Uterus (tissue), 4 donors: ENCODE measurements at places on chromosomes 16 and 17.

DNA sequence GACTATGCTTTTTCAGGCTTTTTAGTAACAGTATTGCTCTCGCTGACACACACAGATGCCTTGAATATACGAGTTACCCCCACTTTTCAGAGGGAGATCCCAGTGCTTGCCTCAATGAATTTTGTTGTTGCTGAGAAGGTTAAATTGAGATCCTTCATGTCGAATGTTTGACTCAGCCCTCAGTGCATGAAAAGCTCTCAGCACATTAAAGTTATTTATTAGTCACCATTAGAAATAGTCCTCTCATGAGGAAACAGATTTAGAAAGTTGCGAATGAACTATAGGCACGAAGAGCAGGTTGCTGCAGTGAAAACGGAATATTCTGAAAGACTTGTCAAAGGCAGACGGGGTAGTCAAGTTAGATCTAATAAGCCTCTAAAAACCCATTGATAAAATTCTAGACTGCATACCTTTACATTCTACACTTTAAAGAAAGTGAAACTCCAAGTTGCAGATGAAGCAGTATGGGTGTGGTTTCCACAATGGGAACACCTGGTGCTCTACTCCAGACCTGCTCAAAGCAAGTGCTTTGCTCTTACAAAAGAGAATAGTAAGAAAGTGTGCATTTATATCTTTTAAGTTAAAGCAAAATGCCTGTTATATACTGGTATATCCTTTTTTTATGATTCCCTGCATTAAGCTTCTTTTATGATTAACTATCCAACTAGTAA, 238.1 kb downstream of the MAF start:
- H3K4me1 ChIP-seq: no peaks in the 10 kb centered on the region
- no peak overlapping the region for H3K4me3 ChIP-seq
- H3K27ac ChIP-seq: no peak overlapping the region
- H3K27me3 ChIP-seq: no peaks in the 10 kb centered on the region
- no peak for DNase-seq

- DNase-seq: no peak
- no peaks in the 10 kb centered on the region for H3K36me3 ChIP-seq
- H3K4me3 ChIP-seq: no peak overlapping the region
- H3K4me1 ChIP-seq: peaks cover 14% of the 10 kb centered on the region
Measured at GRCh38 chr16:67027046-67027445, 1.9 kb upstream of the CBFB start.

GRCh38 chr17:30819971-30820705, 4.4 kb downstream of the CRLF3 start:
- no peaks in the 10 kb centered on the region for H3K36me3 ChIP-seq
- no peak for DNase-seq
- no peaks in the 10 kb centered on the region for H3K4me1 ChIP-seq
- no peak overlapping the region for H3K27ac ChIP-seq
- H3K4me3 ChIP-seq: no peak overlapping the region

GRCh38 chr17:61641715-61642114, 50.7 kb upstream of the NACA2 start:
- no peaks in the 10 kb centered on the region for H3K27me3 ChIP-seq
- no peaks in the 10 kb centered on the region for H3K36me3 ChIP-seq
- H3K27ac ChIP-seq: no peak overlapping the region
- no peak overlapping the region for H3K4me3 ChIP-seq
- no peak for DNase-seq

DNA sequence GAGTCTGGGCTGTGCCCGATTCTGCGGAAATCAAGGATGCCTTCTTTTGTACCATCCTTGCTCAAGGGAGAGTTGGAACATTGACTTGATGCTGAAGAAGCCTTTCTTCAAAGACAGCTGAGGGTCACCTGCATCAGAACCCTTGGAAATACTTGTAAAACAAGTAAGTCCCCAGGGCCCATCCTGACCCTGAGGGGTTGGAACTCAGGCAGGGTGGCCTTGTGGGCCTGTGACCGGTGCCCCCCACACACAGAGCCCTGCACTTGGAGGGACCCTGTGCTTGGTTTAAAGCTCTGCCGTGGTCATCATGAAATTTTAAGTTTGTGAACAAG, 56.9 kb downstream of the WIPI1 start:
- H3K4me3 ChIP-seq: no peak overlapping the region
- H3K27ac ChIP-seq: peak overlapping the region; percentile 79
- H3K36me3 ChIP-seq: no peaks in the 10 kb centered on the region
- H3K27me3 ChIP-seq: no peaks in the 10 kb centered on the region
- DNase-seq: no peak
- no peaks in the 10 kb centered on the region for H3K4me1 ChIP-seq

DNA sequence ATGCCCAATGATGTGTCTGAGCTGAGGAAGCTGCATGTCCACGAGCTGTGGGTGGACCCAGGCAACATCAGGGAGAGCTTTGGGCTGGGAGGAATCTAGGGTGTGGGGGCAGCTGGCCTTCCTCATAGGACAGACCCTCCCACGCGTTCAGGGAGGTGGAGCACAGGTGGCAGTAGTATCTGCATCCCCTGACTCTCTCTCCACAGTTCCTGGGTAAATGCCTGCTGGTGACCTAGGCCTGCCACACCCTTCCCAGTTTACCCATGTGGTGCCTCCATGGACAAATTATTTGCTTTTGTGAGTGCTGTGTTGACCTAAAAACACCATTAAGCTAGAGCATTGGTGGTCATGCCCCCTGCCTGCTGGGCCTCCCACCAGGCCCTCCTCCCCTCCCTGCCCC, 3.2 kb downstream of the HBM start:
- peaks cover 25% of the 10 kb centered on the region for H3K27me3 ChIP-seq
- H3K4me1 ChIP-seq: peaks cover 17% of the 10 kb centered on the region
- no peak overlapping the region for H3K4me3 ChIP-seq
- H3K36me3 ChIP-seq: no peaks in the 10 kb centered on the region
- no peak overlapping the region for H3K27ac ChIP-seq
- DNase-seq: no peak

DNA sequence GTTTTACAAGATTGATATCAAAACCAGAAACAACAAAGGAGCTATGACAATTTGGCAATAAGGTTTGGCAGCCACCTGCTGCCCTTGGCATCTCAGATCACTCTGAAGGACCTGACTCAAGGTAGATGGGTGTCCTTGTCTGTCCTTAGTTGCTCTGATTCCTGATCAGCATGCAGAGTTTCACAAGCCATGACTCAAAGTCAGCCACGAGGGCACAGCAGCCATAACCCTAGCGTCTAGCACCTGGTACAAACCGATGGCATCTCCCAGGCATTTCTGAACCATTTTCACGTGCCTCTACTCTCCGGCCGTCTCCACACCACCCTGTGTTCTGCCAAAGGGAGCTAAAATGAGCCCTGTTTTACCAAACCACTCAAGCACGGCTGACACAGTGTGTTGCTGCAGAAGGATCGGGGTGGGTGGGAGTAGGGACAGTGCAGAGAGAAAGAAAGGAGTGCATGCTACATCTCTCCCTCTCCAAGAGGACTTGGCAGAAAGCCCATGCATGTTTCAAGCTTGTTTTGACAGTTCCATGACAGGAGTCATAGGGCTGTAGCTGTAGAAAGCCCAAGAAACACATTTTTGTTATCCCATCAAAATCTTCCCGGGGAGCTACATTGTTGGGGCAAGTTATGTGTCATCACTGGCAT, 297.3 kb downstream of the ABCC12 start:
- no peaks in the 10 kb centered on the region for H3K27me3 ChIP-seq
- no peak overlapping the region for H3K27ac ChIP-seq
- H3K4me3 ChIP-seq: no peak overlapping the region

DNA sequence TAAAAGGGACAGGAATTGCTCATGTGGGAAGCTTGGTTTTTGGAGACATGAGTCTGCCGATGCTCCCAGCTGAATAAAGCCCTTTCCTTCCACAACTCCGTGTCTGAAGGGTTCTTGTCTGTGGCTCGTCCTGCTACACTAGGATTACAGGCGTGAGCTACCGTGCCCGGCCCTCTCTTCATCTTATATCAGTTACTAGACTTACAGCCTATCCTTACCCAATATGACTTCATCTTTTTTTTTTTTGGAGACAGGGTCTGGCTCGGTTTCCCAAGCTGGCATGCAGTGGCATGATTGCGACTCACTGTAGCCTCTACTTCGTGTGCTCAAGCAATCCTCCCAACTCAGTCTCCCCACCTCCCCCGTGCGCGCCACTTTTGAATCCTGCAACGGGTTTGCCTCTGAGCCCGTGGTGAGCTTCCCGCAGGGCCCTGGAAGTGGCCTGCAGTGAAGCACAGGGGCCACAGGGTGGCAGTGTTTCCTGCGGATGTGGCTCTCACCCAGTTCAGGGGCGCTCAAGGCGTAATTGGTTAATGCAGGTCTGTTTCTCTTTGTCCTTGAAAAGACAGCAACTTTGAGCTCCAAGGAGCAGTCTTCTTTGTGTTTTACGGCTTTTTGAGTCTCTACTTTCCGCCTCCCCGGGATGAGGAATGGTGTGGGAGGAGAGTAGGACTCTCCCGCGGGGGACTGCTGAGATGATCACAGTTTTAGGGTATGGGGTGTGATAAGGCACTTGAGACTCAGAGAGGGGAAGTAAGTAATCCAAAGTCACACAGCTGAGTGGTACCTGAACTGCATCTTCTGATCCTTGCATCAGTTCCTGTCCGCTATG, 22.7 kb upstream of the GPRC5B start:
- H3K36me3 ChIP-seq: no peaks in the 10 kb centered on the region
- H3K27me3 ChIP-seq: no peaks in the 10 kb centered on the region
- DNase-seq: peak; percentile 60
- no peak overlapping the region for H3K27ac ChIP-seq
- H3K4me1 ChIP-seq: no peaks in the 10 kb centered on the region

- H3K36me3 ChIP-seq: no peaks in the 10 kb centered on the region
- peaks cover 5% of the 10 kb centered on the region for H3K4me1 ChIP-seq
- no peaks in the 10 kb centered on the region for H3K27me3 ChIP-seq
- H3K27ac ChIP-seq: no peak overlapping the region
Measured at GRCh38 chr17:65527381-65527780, 34.1 kb downstream of the AXIN2 start.

GRCh38 chr17:64580384-64581315, 73.9 kb downstream of the CEP95 start:
- DNase-seq: no peak
- no peaks in the 10 kb centered on the region for H3K4me1 ChIP-seq
- H3K4me3 ChIP-seq: no peak overlapping the region
- no peaks in the 10 kb centered on the region for H3K36me3 ChIP-seq
- H3K27ac ChIP-seq: no peak overlapping the region

DNA sequence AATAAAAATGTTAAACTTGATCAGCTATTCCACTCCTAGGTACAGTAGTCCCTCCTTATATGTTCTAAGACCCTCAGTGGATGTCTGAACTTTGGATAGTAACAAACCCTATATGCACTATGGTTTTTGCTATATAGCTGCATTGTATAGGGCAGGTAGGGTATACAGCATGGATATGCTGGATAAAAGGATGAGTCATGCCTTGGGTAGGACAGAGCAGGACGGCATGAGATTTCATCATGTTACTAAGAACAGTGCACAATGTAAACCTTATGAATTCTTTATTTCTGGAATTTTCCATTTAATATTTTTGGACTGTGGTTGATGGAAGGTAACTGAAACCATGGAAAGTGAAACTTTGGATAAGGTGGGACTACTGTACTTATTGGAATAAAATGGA, 235.1 kb downstream of the CEP112 start:
- H3K36me3 ChIP-seq: no peaks in the 10 kb centered on the region
- H3K27ac ChIP-seq: no peak overlapping the region
- H3K4me3 ChIP-seq: no peak overlapping the region
- DNase-seq: no peak
- no peaks in the 10 kb centered on the region for H3K4me1 ChIP-seq

- no peaks in the 10 kb centered on the region for H3K27me3 ChIP-seq
- no peak for DNase-seq
- no peak overlapping the region for H3K4me3 ChIP-seq
- no peak overlapping the region for H3K27ac ChIP-seq
- no peaks in the 10 kb centered on the region for H3K36me3 ChIP-seq
Measured at GRCh38 chr16:85637808-85638647, 24.9 kb downstream of the GSE1 start.

GRCh38 chr16:67975321-67976105, 4.8 kb downstream of the DPEP3 start:
- H3K4me3 ChIP-seq: no peak overlapping the region
- no peak overlapping the region for H3K27ac ChIP-seq
- no peaks in the 10 kb centered on the region for H3K36me3 ChIP-seq

GRCh38 chr17:80899402-80900268, 92.0 kb upstream of the CHMP6 start:
- H3K4me3 ChIP-seq: no peak overlapping the region
- H3K27ac ChIP-seq: no peak overlapping the region
- no peaks in the 10 kb centered on the region for H3K36me3 ChIP-seq
- H3K4me1 ChIP-seq: no peaks in the 10 kb centered on the region
- DNase-seq: no peak

DNA sequence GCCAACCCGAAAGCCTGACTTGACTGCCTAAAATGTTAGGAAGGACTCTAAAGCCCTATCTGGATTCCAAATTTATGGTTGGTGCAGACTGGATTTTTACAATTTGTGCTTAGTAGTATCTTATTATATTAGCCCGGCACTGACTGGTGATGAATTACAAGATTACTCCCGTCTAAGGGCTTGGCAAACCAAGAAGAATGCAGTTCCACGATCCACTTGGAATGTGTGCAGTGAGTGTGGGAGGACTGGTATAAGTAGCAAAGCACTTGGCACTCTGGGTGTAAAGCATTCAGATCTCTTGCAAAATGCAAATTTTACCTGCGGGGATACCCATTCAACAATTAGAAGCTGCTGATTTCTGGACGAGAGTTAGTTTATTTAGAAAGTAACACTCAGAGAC, 539.4 kb downstream of the MAF start:
- no peaks in the 10 kb centered on the region for H3K4me1 ChIP-seq
- DNase-seq: no peak
- H3K4me3 ChIP-seq: no peak overlapping the region
- H3K36me3 ChIP-seq: no peaks in the 10 kb centered on the region
